Activated T-helper 1 cell treated with anti-CD3 and anti-CD28 coated beads, Interleukin-2, amount 50 U/mL, for 16 hours (primary cell): ENCODE measurements at places on chromosomes 5 and 9.

DNA sequence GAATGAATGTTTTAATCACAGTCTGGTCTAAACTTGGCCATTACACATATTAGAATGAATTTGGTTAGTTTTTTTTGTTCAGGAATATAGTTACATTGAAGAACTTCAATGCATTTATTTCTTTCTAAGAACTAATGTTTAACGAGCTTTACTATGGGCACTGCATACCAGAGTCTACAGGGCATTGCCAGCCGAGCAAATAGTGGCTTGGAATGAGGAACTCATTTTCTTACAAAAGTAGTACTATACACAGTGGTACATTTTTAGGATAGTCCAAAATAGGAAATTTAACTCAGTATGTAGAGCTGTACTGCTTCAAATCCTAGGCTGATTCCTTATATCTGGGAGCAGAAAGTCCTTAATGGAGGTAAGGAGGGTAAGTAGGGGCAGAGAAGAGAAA, 155.4 kb downstream of the CARTPT start:
- DNase-seq = no peak

GRCh38 chr5:53882676-53883031, 322.2 kb downstream of the NDUFS4 start:
- no peak for DNase-seq

DNA sequence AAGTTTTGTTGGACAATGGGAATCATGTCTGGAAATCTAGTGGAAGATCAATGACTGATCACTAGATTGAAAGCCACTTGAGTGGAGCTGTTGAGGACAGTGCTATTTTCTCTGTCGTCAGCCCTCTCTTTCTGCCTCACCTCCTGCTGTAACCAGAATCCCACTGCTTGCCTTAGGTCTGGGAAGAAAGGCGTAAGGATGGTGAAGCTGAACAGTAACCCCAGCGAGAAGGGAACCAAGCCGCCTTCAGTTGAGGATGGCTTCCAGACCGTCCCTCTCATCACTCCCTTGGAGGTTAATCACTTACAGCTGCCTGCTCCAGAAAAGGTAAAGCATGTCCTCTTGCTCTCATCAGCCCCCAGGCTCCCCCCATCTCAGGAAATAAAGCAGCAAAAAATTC, 1.1 kb downstream of the NSG2 start:
- no peak for DNase-seq

DNA sequence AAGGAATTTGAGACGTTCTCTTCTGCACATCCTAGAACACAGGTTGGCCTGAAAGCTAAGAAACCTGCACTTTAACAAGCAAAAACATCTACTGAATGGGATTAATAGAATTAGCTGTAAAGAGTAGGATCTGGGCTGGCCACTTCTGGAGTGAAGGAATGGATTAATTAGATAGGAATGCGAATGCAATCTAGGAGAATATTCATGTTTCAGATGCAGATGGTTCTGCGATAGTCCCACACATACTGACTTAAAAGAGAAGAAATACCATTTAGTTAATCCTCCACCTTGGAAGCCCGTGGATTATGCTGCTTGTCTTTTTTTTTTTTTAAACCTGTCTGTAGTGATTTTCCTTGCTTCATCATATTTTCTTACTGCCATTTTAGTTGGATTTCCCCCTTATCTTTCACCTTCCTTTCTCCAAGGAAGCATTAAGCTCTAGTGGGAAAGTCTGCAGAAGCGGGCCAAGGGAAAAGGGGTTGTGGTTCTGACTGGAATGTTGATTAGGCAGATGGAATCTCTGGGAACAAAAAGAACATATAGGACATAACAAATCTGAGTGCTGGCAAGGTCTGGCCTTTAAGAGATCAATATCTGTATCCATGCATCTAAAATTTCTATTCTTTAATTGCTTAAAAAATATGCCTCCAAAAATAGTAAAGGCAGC, 152.4 kb downstream of the ALDH1A1 start:
- no peak for DNase-seq

DNA sequence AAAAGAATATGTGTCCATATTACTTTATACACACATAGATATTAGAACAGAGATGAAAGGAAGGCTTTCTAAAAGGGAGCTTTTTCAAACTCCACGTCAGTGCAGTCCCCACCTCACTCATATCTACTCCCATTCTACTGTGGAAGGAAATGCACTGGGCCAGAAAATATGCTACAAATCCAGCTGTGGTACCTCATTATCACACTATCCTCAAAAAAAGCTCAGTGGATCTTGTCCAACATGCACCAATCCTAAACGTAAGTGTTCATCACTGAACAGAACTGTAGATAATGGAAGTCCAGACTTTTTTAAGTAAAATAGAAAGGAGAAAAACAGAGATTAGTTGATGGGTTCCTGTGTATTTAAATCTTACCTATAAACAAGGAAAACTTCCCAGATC, 27.9 kb downstream of the TRPM6 start:
- DNase-seq = no peak

GRCh38 chr5:87412630-87413342, at the start of gene CCNH:
CCNH (minus strand) TSS chr5:87412930; CDS start chr5:87412794, 136 bp downstream.
- peak; percentile 90 for DNase-seq

DNA sequence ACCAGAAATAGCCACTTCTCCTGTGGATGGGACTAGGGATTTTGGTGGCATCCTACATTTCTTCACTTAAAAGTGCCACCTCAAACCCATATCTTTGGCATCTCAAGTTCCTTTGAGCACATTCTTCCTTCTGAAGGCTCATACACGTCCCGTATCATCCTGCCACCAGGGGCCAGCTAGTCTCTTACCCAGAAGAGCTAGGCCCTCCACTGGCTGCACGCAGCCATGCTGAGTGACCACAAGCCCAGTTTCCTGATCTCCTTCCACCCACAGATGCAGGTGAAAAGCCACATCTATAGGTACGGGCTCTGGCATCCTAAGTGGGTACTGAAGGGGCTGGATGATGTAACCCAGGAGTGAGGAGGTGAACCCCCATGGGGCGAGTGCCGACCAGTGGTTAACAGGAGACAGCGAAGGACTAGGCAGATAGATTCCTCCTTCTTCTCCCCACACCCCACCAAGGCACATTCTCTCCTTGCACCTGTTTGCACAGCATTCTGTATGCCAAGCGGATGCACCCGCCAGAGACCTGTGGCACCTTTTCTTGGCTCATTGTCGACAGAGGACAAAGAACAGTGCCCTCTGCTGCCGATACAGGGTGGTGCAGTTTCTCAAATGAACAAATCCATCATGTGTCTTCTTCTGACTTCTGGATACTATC, 14.4 kb upstream of the SCGB3A1 start:
- peak; percentile 21 for DNase-seq

GRCh38 chr9:17744786-17745185, 165.9 kb downstream of the SH3GL2 start:
- DNase-seq = no peak

- DNase-seq = no peak
Measured at GRCh38 chr5:154308443-154309370, 118.2 kb downstream of the GALNT10 start.

GRCh38 chr9:17847908-17848307, 269.0 kb downstream of the SH3GL2 start:
- DNase-seq = no peak

GRCh38 chr5:34811706-34812105, 27.3 kb upstream of the TTC23L start:
- no peak for DNase-seq

- DNase-seq = no peak
Measured at GRCh38 chr9:3246241-3246640, 279.6 kb downstream of the RFX3 start.

GRCh38 chr5:116939641-116940040, 365.0 kb upstream of the SEMA6A start:
- no peak for DNase-seq

- DNase-seq = no peak
Measured at GRCh38 chr5:38534156-38534453, 22.3 kb downstream of the LIFR start.
